ENCODE measurements at places on chromosomes 7 and 10. TPM values are rescaled to one million over a fixed set of nuclear protein-coding genes. Genes with fewer than 3 reads are reported as not detected.

The CYCS gene
- 115 TPM for total RNA-seq

The TMEM213 gene
- total RNA-seq = not detected

The HABP2 gene
- total RNA-seq = not detected

The SLC18A3 gene
- not detected for total RNA-seq

The KAZALD1 gene
- total RNA-seq = 16.1 TPM
